ENCODE measurements at places on chromosomes 16 and 17. TPM values are rescaled to one million over a fixed set of nuclear protein-coding genes. Genes with fewer than 3 reads are reported as not detected.

GRCh38 chr16:81080233-81080632 is 3.2 kb upstream of the C16orf46 start:
- DNase-seq: no peak

DNA sequence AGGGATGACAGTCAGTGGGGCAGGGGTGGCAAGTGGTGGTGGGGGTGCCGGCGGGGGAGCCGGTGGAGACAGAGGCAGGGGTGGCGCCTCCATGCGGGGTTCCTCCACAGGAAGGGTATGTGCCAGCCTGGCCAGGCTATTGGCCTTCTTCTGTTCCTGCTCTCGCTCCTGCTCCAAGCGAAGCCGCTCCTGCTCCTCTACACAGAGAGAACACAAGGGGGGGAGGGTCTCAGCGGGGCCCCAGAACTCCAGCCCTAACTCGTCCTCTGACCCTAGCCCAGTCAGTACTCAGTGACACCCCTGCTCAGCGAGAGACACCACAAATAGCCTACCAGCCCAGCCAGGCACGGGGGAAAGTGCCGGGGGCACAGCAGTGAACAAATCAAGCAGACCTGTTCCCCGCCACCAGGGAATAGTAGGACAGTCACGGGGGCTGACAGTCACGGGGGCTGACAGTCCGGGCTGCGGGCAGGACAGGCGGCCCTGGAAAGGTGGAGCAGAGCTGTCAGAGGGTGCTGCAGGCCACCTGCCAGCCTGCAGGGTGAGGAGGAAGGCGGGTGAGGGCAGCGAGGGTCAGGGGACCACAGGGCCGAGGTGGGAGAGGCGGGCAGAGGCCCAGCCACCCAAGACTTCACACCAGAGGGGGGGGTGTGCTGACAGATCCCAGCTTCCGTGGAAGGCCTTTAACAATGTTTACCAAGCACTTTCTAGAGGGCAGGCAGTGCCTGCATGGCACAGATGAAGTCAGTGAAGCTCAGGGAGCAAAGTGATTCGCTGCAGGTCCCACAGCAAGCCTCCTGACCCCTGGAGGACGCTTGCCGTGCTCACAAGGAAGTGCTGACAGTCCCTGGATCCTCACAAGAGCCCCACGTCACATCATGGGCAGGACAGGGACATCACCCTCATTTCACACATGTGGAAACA is 5.3 kb downstream of the MNT start:
- no peak for DNase-seq

DNA sequence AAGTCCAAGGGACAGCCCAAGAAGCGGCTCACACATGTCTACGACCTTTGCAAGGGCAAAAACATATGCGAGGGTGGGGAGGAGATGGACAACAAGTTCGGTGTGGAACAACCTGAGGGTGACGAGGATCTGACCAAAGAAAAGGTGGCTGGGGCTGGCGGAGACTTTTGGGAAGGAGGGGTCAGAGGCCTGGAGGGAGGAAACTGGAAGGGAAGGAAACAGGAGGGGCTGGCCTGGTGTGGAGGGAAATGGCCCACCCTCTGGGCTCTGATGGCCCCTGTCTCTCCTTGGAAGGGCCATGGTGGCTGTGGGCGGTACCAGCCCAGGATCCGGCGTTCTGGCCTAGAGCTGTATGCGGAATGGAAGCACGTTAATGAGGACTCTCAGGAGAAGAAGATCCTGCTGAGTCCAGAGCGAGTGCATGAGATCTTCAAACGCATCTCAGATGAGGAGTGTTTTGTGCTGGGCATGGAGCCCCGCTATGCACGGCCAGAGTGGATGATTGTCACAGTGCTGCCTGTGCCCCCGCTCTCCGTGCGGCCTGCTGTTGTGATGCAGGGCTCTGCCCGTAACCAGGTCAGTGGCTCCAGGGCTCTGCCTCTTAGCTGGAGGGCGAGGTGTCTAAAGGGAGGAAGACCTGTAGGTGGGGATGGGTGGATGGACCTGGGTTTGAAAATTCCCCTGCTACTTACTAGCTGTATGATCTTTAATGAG is 12.5 kb downstream of the POLR2A start:
- peak; percentile 50 for DNase-seq

DNA sequence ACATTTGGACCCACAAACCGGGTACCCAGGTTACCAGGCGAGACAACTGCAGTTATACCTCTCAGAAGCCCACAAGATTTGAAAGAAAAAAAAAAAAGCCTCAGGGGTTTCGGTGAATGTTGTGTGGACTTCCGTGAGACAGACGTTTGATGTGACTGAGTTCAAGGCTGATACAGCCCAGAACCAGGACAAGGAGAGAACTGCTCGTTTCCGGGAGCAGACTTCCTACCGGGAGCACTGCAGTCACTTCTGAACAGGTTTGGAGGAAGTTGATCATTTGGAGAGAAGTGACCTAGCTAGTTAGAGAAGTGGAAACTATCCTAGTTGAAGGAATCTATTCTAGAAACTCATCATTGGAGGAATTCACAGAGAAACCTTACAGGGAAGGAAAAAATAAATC is 847 bp downstream of the CKLF start:
- DNase-seq: no peak

DNA sequence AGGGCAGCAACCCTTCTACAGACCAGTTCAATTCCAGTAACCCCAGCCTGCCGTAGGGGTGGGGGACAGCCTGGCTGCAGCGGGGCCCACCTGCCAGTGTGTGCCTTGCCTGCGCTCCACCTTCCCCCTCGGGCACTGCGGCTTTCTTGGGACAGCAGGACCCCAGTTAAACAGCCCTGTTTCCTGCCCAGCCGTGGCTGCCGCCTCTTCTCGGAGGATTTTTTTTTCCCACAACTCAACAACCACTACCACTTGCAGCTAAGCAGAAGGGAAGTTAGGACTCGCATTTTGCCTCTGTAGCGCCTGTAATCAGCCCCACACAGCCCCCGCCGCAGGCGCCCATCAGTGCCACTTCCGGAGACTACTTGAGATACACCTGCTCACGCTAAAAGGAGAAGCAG is 76.1 kb downstream of the RAI1 start:
- DNase-seq: no peak

GRCh38 chr17:62653826-62654761 is 26.6 kb downstream of the MRC2 start:
- peak; percentile 87 for DNase-seq

GRCh38 chr17:57861000-57861789 is 11.4 kb upstream of the MRPS23 start:
- peak; percentile 56 for DNase-seq

- DNase-seq: no peak
Measured at GRCh38 chr17:35256629-35257028, 13.8 kb downstream of the SLFN5 start.

DNA sequence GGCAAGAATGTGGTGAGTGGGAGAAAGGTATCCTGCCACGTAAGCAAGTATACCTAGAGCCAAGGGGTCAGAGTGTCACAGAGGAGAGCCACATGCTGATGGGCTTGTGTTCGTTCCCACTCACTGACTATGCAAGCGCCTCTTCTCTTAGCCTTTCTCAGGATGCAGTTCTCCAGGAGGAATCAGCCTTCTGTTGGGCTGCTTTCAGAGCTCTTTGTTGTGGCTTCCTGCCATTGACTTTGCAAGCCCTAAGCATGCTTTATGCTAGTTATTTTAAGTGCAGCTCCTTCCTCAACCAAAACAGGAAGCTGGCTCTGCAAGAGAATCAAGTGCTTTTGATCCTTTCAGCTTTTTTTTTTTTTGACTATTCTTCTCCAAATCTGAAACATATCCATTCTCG is 66.6 kb downstream of the SIAH1 start:
- DNase-seq: no peak

GRCh38 chr16:49889725-49890397 is 33.9 kb upstream of the ZNF423 start:
- no peak for DNase-seq

DNA sequence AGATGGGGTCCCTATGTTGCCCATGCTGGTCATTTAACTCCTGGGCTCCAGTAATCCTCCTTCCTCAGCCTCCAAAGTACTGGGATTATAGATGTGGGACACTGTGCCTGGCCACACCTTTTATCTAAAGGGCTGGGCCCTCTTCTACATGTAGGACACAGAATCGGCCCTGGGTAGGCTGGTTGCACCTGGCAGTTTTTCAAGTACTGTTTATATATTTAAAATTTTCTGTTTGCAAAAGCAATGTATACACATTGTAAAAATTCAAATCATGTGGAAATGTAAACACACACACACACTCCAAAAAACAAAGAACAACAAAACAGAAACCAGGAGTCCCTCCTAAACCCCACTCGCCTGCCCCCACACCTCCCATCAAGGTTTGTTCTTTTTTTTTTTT is 28.1 kb upstream of the SIAH1 start:
- DNase-seq: no peak

GRCh38 chr17:2980904-2981246 is 82.5 kb downstream of the OR1D5 start:
- no peak for DNase-seq

DNA sequence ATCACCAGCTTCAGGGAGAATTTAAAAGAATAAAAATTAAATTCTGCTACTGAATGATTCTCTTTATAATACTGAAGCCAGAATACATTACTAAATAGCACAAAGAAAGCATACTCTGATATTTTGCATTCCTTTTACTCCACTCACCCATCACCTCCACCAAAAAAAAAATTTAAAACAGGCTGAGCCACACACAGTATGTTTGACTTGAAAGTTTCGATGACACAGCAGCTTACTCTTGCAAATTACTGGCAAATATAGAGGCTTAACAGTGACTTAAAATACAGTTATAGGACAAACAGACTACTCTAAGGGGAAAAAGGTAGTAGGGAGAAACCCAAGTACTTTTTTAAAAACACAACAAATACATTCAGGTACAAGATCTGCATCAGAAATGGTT is 39.2 kb downstream of the GPATCH8 start:
- DNase-seq: no peak

GRCh38 chr16:5175266-5175665 is 77.7 kb upstream of the EEF2KMT start:
- no peak for DNase-seq

The MYH8 gene
- not detected for total RNA-seq

The NSRP1 gene
- total RNA-seq: 28.4 TPM

The CSNK1D gene
- 71.5 TPM for total RNA-seq

The PLXDC1 gene
- 10.7 TPM for total RNA-seq

The TMEM114 gene
- total RNA-seq: not detected

The TAT gene
- total RNA-seq: not detected

Measured in heart right ventricle (tissue), 16 donors.